MM.1S (cell line): ENCODE measurements at places on chromosomes 5 and 9.

DNA sequence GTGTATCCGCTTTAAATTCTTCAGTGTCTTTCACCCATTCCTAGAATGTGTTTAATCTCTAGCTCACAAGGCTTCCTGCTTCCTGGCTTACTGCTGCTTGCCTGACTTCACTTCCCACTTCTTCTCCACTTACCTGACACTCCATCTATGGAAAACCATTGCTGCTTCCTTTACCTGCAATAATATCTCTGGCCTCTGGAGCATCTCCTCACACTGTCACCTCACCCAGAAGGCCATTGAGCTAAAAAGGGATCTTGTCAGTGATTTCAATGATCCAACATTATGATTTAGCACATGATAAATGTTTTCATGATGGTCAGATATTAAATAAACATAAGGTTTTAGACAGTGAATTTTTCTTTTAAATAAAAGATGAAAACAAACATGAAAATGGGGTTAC lies 281.1 kb downstream of the MRPS30 start:
- no peak for DNase-seq

DNA sequence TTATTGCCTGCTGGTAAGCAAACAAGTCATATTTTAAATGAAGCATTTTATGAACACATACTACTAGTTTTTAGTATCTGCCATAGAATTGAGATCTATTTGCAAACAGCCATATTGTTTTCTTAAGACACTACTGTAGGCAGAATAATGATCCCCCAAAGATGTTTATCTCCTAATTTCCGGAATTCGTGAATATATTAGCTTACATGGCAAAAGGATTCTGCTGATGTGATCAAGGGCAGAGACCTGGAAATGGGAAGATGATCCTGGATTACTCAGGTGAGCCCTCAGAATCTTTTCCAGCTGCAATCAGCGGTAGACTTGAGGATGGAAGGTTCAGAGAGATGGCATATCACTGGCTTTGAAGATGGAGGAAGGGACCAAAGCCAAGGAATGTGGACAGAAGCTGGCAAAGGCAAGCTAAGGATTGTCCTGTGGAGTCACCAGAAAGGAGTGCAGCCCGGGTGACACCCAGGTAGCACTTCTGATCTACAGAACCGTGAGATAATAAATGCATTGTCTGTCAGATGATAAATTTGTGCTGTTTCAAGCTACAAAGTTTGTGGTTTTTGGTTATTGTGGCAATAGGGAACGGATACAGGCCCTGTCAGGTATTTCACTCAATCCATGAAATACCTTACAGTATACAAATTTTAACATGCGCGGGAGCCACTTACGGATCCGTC lies 1.0 kb upstream of the ERCC6L2 start:
- DNase-seq, result no peak

- no peak for DNase-seq
Measured at GRCh38 chr5:67547682-67548081, 351.1 kb upstream of the CD180 start.

GRCh38 chr5:151182976-151183375 lies 25.4 kb upstream of the ANXA6 start:
- DNase-seq, result no peak

DNA sequence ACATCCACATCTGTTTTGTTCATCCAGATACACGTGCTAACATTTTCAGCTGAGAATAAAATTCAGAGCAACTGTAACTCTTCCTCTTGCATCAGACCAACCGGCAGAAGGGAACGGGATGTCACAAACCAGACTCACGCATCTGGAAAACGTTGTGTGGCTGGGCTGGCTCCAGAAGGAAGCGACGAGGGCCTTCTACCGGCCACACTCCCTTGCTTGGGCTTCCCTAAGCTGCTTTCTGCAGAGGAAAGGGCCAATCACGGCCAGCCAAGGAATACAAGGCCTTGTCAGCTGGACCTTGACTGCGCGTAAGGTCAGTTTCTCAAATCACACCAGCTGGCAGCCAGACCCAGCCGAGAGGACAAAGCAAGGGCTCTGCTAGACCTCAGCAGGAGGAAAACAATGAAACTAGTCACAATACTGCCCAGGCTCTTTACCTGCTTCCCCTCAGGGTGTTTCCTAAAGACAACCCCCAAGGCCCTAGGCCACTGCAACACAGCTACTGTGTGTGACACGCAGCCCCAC lies 106.1 kb downstream of the THBS4 start:
- no peak for DNase-seq

DNA sequence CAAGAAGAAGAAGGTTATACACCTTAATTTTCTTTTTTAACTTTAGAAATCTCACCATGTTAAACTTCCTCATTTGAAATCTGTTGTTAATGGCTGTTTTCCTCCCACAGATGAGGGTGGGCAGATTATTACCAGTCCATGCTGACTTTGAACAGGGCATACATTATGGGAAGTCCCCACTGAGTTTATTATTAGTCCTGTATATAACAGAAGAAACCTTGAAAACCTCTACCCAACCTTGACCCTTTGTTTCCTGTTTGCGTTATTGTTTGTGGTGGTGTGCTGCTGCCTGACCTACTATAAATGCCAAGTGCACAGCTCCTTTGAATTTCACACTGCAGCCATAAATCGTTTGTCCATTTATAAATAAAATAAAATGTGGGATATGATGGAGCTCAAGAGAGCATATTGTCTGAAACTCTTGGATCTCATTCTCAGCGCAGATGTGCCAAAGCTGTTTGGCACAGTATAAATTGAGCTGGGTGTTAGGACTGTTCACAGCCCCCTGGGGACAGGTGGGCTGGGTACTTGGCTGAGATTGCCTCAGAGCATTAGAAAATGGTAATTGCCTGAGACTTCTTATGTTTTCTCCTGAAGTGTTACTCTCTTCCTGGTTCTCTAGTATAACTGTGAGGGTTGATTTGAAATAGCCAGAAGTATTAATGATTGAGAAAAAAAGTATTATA lies 139.6 kb downstream of the SPATA31D1 start:
- peak; percentile 87 for DNase-seq

- DNase-seq, result no peak
Measured at GRCh38 chr9:124139001-124139400, 118.7 kb upstream of the NEK6 start.

- peak; percentile 45 for DNase-seq
Measured at GRCh38 chr5:67802766-67803165, 412.8 kb upstream of the PIK3R1 start.

DNA sequence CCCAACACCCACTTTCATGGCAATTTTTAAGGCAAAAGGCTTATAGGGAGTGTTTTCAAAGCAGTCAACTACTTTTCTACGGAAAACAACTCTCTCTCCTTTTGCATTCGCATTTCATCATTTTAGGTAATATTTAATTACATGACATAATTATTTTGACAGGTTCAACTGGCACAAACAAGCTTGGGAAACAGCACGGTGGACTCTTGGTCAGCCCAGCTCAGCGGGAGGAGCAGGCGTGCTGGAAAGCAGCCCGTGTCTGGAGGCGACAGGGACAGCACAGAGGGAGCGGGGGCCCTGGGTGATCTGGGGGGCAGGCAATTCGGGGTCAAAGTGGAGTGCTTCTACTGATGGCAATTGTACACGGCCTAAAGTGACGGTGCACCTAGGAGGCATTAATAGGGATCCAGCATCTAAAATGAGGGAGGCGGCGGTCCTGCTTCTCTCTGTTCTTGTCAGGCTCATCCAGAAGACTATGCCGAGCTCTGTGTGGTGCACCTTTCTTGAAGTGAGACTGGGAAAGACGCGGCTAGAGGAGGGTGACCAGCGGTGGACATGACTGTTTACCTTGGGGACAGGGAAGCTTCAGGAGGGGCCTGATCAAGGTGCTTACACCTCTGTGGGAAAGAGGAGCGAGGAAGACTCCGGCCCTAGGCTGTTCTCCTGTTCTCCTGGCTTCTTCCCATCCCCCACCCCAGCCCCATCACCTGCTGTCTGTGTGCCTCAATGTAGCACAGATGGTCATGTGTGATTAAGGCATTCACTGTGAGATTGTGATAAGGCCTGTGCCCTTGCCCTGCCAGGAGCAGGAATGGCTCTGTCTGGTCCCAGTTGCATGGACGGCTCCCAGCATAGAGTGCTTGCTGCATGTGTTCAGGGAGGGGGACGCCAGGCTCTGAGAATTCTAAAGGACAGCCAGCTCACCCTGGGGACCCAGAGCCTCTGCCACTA lies 3.4 kb downstream of the MYMK start:
- no peak for DNase-seq

DNA sequence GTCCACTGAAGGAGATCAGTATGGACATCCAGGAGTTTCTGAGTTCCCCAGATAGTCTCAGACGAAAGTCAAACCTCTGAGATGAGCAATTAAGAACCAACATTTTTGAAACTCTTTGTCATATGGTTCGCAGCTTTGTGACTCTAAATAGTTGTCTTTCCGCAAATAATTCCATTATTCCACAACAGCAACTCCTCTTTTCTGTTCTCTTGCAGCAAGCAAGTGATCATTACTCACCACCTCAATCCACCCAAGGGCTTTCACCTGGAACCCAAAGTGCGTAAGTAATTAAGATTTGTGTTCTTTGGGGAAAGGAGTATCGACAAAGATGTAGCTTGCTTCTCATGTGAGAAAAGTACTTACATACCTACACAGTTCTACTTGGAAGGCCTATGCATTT lies 15.6 kb downstream of the MTX3 start:
- DNase-seq, result no peak

GRCh38 chr5:108459769-108460168 lies 77.9 kb upstream of the FBXL17 start:
- no peak for DNase-seq

DNA sequence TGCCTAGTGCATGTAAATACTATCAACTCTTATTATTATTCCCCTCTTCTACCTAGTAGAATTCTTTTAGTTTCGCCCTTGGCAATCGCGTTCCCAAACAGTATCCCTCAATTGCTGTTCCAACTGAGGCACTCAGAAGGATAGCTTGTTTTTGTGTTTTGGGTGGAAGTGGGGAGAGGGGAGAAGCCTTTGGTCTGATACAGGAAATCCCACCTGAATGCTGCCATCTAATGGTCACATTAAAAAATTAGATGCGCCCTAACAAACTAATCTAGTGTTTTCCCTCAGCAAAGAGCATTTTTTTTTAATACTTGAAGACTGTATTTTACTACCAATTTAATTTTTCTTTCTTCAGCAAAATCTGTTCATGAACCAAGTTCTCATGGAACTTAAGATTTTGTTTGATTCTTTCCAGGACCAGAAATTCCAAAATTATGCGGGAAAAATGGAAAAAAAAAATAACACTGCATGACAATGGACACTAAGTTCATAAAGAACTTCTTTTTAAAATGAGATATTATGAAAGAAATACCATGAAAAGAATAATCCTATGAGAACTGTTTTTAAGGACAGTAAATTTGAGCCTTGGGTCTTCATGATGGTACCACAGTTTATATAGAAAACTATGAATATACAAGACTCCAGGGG lies 22.2 kb upstream of the GLDC start:
- DNase-seq, result peak; percentile 49

DNA sequence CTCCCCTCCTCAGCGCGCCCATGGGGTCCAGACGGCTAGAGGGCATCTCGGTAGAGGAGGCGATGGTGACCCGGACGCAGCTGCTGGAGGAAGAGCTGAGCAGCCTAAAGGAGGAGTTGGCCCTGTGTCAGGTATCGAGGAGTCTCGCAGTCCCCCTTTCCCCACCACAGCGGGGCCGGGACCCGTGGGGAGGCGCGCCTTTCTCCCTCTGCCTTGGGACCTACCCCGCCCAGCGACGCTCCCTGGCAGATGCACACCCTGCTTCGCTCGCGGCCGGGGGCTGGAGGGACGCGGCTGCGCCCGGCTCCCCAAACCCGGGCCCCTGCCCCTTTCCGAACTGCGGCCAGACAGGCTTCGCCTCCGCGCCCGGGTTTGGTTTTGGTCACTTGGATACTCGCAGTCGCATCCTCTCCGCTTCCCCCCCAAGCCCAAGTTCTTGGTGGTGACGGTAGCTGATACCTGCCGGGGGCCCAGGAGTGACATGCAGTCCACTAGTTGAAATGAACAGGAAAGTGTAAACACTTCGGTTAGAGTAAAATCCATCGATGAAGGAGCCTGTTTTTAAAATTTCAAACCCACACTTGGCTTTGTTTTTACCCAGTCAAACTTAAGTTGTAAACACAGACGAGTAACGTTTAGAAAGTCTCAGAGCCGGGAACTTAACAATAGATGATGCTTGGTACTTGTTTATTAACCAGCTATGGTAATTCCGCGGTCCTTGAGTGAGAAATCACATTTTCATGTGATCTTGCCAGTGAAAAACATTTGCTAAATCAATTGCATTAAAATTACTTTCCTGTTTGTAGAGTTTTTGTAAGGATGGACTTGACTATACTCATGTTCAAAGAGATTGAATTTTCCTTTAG lies 688 bp downstream of the CNTLN start:
- peak; percentile 21 for DNase-seq

GRCh38 chr5:68679041-68679440 lies 414.8 kb upstream of the SLC30A5 start:
- no peak for DNase-seq

GRCh38 chr9:118563677-118564076 lies 805.6 kb downstream of the BRINP1 start:
- DNase-seq, result no peak
